ENCODE measurements at places on chromosomes 5 and 9.

- DNase-seq = no peak
Measured at GRCh38 chr5:56612759-56613158, 202.6 kb upstream of the MAP3K1 start.

DNA sequence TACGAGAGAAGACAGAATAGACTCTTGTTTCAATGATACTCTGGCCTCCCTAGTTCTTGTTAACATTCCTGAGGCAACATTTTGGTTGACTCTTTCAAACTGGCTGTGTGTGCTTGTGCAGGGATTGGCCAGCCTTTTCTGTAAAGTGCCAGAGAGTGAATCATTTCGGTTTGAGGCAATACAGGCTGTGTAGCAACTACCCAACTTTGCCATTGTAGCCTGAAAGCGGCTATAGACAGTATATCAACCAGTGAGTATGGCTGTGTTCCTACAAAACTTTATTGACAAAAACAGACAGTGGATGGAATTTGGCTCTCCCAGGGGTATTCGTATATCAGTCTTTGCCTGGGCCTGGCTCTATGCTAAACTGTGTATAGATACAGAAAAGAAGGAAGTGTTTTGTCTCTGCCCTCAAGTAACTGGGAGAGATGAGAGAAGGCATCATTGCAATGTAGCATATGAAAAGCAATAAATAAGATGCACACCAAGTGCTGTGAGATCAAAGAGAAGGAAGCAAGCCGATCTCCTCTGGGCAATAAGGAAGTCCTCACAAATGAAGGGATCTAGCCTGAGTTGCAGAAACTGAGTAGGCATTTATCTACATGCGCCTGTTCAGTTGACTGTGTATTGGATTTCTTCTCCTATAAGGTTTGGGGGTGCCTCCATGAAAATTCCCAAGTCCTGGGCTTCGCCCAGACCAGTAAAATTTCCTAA lies 568.0 kb upstream of the KLF4 start:
- DNase-seq = no peak

DNA sequence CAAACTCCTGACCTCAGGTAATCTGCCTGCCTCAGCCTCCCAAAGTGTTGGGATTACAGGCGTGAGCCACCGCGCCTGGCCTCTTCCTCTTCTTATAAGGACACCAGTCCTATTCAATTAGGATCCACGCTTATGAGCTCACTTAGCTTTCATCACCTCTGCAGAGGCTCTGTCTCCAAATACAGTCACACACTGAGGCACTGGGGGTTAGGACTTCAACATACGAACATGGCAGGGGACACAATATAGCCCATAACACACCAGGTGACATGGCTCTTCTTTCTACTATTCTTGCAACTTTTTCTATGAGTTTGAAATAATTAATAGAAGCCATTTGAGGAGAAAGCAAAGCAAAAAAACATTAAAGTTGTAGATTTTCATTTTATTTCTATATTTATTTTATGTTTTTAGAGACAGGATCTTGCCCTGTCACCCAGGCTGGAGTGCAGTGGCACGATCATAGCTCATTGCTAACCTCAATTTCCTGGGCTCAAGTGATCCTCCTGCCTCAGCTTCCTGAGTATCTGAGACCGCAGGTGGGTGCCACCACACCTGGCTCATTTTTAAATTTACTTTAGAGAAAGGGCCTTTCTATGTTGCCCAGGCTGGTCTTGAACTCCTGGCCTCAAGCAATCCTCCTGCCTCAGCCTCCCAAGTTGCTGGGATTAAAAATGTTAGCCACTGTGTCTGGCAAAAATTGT lies 6.0 kb upstream of the PRRT1B start:
- DNase-seq = no peak

DNA sequence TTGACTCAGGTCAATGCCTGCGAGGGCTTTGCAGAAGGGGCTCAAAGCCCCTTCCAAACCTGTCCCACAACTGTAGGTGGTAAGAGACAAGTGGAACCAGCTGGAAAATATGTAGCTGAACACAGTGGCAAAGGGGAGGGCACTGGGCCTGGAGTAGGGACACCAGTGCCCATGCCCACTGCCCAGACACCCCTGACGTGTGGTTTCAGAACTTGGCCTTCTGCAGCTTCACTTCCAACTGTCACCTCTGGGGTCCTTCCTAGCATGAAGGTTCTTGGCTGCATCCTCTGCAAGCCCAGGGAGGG lies 233.1 kb upstream of the IRX1 start:
- no peak for DNase-seq

DNA sequence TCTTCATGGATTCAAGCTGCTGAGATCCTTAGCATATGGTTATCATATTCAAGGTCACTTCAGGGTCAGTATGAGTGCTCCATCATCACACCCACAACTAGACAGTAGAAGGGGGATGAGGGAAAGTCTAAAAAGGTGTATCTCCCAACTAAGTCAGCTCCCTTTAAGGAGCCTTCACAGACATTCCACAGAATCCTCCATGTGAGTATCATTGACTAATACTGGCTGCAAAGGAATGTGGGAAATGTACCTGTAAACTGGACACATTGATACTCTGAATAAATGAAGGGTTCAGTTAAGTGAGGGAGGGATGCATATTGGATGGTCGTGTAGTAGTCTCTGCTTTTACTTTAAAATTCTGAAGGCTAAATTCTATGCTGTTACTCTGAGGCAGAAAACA lies 330.7 kb downstream of the LRRC70 start:
- DNase-seq = no peak

- DNase-seq = no peak
Measured at GRCh38 chr5:78747705-78748359, 99.3 kb upstream of the LHFPL2 start.

DNA sequence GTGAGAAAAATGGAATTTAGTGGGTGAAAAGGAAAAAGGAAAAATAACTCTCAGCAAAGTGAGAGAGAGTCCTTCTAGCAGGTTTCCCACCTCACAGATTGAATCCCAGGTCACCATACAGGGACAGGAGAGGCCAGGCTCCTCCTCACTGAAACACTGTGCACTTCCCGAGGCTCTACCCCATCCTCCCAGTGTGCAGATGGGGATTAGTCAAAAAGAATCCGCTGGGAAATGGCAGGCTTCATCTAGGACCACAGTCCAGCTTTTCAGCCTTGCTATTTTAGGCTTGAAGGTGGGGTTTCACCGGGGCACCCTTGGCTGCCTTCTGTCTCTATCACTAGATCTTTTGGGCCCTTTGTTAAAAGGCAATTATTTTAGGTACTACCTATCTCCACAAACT lies 47.8 kb downstream of the YIPF5 start:
- no peak for DNase-seq

- DNase-seq = no peak
Measured at GRCh38 chr9:20262611-20263010, 359.7 kb downstream of the MLLT3 start.

DNA sequence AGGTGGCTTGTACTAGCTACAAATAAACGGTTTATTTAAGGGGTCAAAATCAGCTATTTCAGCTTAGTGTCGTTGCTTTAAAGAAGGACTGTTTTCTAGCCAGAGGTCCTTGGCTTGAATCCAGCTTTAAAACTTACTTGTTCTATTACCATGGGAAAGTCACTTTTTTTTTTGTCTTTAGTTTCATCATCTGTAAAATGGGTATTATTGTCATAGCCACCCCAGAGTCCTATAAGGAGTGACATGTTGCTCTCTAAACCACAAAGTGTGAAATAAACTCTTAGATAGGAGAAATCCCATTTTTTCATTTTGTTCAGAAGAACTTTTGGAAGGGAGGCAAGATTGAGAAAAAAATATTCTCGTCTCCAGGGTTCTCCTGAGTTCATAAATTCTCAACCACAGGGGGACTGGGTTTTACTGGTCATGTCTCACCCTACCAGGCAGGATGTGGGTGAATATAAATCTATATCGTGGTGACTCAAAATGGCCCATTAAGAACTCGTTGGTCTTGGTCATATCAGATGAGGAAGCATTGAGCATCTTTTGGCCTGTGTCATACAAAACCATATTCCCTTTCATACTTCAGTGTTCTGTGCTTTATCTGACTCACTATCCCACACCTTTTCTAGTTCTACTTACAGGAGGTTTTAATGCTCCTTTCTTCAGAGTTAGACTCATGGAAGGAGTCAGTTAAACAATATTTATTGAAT lies 202.7 kb upstream of the NR3C1 start:
- peak; percentile 19 for DNase-seq

- no peak for DNase-seq
Measured at GRCh38 chr5:90644132-90644531, 85.5 kb downstream of the ADGRV1 start.

DNA sequence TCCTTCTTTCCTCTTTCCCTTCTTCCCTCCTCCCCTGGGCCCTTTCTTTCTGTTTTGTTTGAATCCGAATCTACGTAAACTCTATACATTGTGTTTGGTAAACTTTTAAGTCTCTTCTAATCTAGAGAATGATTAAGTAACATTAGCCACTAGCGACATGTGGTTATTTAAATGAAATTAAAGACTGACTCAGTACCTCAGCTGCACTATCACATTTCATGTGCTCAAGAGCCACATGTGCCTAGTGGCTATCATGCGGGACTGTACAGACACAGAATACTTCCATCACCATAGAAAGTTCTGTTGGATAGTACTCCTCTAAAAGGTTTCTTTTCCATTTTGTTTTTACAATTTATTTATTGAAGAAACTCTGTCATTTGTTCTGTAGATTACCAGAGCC lies 29.0 kb downstream of the DCTN4 start:
- no peak for DNase-seq

GRCh38 chr9:112074250-112075008 lies 100.7 kb downstream of the SUSD1 start:
- DNase-seq = peak; percentile 60

DNA sequence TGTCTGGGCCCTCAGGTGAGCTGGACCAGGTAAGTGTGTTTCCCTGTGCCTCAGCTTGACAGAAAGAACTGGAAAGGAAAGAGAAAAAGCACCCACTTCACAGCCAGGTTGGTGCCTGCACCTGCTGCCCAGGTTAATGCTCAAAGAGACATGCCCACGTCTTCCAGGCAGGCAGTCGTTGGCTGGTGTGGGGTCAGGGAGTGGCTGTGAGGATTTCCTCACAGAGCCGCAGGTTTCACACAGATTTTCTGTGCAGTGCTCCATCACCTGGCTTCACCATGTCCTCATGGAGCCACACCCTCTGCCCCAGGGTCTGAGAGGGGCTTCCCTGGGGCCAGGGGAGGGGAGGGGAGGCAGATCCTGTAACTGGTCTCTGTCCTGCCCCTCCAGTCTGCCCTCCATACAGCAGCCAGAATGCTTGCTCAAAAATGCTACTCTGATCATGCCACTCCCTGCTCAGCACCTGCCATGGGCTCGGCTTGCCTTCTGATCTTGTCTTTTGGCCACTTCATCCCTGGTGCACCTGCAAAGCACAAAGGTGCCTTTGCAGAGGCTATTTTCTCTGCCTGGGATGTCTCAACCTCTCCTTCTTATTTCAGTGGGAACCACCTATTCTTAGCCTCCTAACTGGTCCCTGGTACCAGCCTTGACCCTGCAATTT lies 82.5 kb upstream of the UBTD2 start:
- no peak for DNase-seq

- DNase-seq = no peak
Measured at GRCh38 chr5:59390074-59390659, 503.4 kb downstream of the PDE4D start.

DNA sequence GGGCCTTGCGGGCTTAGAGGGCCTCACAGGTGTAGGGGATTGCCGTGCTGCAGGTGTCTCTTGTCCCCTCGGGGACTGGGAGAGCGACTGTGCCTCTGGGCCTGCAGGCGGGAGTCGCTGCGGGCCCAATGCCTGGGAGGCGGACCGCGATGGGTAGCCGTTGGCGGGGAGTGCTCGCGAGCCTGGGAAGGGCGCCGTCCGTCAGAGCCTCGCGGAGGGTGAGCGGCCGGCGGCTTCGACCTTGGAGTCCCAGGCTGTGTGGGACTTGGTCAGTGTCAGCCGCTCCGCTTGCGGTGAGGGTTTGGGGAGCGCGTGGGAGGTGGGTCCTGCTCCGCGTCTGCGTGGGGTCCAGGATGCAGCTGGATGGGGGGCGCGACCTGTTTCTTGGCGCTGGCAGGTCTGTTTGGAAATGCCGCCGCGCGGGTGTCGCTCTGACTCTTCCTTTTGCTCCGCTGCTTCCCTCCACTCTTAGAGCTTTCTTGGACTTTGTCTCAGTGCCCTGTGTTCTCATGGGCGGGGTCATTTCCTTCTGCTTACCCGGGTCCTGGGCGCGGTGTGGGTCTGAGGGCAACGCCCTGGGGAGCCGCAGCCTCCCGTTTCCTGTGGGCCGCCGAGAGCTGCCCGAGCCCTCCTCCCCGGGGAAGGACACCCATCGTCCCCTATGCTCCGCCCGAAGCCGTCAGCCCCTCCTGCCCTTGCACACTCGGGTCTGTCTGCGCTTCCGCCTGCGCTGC lies 88.9 kb upstream of the CACNA1B start:
- DNase-seq = no peak

GRCh38 chr5:74099538-74100267 lies 473.7 kb downstream of the ARHGEF28 start:
- no peak for DNase-seq

DNA sequence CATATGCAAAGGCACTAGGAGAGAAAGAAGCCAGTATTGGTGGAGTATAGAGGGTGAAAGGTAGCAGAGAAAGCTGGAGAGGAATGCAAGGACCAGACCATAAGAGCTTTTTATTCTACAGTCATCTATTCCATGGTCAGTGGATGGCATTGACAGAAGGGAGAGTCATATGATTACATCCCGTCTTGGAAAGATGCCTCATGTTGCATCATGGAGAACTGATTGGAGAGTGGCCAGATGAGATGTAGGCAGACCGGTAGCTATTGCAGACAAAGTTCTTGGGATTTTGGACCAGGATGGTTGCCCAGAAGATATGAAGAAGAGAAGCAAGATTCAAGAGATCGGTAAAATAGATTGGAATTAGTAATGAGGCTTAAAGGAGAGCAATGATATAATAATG lies 260.7 kb downstream of the CHSY3 start:
- no peak for DNase-seq

GRCh38 chr5:178467205-178467567 lies 123.0 kb downstream of the COL23A1 start:
- DNase-seq = no peak

DNA sequence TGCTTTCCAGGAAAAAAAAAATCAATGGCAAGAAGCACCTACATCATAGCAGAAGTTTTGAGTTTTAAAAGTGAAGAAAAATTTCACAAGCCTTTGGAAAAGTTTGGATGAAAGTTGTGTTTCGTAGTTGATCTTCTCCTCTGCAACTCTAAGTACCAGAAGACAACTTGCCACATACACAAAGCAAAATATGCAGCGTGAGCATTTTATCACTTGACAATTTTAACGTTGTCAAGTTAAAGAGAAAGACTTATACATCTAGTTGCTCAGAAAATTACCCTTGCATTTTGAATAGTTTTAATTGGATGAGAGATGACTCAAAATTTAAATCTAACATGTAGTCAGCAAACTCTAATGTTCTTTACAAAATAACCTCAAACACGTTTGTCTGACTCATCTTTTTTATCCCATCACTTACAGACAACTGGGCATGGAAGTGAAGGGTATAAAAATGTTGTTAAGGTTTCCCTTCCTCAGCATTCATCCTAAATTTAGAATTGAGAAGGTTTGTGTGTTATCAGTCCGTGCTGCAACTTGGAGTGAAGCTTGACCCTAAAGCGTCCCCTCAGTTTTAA lies 213.4 kb downstream of the MARCHF11 start:
- no peak for DNase-seq

- DNase-seq = no peak
Measured at GRCh38 chr5:115170134-115170928, 623 bp upstream of the TRIM36 start.

- DNase-seq = no peak
Measured at GRCh38 chr5:111099058-111099778, 7.1 kb downstream of the WDR36 start.
